ENCODE measurements at places on chromosomes 11 and 22.

- DNase-seq, result no peak
Measured at GRCh38 chr11:12716816-12717215, 42.6 kb downstream of the TEAD1 start.

GRCh38 chr11:35112056-35112845, 26.7 kb upstream of the CD44 start:
- no peak for DNase-seq

DNA sequence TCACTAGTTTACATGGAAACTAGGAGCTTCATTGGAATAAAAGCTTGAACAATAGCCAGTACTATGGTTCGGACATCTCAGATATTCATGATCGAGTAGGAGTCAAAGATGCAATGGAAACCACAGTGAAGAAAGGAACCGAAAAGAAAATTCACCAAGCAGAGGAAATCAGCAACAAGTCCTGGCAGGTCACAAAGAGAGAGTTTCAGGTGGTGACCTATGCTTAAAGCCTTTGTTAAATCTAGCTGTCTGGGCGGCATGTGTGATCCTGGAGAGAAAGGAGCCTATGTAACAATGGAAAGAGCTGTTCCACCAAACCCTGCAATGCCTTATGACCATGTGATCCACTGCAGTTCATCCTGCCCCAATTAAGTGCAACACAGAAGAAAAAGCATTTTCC, 68.9 kb upstream of the POU2AF2 start:
- no peak for DNase-seq

DNA sequence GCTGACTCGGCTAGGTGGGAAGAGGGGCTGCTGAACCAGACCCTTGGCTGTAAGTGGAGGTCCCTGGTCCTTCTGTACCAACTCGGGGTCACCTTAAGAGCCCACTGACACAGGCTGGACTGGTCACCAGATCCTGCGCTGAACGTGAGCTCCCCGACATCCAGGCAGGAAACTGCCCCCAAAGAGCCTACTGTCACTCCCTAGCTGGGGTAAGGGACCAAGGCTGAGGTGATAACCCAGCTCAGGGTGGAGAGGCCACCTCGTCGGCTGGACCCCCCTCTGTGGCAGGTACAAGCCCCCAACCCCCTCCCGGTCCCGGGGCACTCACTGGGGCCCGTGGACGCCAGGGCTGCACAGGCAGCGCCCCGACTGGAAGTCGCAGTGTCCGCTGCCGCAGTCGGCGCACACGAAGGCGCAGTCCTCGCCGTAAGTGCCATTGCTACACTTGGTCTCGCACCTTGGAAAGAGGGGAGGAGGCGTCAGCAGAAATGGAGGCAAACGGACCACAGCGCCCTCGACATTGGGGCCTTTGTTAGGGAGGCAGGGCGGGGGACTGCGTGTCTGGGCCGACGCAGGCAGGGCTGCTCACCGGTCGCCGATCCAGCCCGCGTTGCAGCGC, 7.4 kb downstream of the SCARF2 start:
- DNase-seq, result no peak

DNA sequence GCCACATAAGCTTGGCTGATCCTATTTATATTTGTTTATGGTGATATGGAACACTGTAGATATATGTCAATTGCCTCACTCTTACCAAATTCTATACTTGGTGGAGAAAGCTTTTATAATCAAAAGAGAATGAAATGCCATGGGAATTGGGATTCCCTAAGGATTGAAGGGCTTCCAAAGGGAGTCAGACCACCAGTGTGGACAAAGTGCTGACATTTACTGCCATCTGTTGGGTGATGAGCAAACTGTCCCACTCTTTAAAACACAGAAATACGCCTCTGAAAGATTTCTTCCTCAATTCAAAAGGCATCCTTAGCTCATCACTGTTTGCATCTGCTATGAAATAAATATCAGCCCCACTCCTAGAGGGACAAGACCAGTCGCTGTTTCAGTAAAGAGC, 7.1 kb downstream of the SLC1A2 start:
- no peak for DNase-seq

DNA sequence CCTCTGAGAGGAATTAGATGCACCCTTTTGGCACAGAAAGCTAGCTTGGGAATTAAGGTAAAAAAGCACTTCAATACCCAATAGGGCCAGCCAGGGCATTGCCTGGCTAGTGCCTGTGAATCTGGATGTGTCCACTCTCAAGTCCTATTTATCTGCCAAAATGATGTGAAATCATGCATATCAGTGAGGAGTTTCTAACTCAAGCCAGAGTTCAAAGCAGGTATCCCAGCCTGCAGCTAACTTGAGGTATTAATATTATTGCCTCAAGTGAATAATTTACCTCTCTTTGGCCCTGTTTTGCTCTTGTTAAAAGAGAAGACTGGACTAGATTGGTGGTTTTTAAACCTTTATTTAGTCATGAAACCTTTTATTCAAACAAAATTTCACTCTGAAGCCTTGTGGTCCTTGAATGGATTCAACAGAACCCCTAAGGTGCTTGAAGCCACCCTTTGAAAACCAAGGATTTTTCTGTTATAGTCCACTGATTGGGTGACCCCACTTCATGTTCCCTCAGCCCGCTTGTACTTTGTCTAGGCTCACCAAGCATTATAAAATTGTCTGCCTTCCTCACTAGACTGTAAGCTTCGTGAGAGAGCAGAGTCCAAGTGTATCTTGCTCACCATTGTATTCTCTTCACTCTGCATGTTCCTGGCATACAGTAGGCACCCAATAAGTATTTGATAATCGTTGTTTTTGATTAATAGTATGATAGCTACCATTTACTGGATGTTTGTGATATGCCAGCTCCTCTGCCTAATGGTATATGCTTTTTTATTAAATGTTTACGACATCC, 4.5 kb downstream of the RNF121 start:
- DNase-seq, result no peak

DNA sequence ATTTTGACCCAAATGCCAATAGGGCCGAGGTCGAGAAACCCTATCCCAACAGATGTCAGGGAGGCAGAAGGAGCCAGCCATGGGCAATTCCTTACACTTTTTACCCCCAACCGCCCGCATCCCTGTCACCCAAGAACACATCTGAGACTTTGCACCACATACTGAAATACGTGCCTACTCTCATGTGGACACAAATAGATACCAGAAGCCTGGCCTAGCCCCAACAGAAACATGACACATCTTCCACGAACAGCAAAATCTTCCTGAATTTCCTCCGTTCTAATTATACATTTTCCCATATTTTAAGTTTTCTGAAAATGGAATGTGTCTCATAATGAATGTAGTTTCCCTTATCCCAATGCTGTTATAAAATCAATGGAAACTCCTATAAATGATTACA, 64.7 kb downstream of the SLC1A2 start:
- DNase-seq, result no peak

DNA sequence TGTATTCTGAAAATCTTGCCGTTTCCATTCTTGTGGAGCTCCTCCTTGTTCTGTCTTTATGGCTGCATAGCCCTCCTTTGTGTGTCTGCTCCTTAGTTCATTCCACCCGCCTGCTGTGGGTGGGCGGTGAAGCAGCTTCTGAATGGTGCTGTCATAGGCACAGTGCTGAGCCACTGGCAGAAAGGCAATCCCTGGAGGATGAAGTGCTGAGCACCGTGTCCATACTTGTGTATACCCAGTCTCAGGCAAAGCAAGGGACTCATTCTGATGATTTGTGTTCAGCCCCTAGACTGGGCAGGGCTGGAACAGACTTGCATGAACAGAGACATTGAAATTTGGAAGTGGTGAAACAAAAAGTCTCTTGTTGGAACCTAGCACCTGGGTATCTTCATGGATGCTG, 134.9 kb downstream of the MYO18B start:
- DNase-seq, result no peak

- DNase-seq, result peak; percentile 58
Measured at GRCh38 chr11:59144579-59145345, 2.1 kb downstream of the FAM111A start.

- DNase-seq, result no peak
Measured at GRCh38 chr11:31873124-31873523, 62.0 kb upstream of the PAX6 start.

- no peak for DNase-seq
Measured at GRCh38 chr22:24996420-24996952, 44.0 kb downstream of the KIAA1671 start.

DNA sequence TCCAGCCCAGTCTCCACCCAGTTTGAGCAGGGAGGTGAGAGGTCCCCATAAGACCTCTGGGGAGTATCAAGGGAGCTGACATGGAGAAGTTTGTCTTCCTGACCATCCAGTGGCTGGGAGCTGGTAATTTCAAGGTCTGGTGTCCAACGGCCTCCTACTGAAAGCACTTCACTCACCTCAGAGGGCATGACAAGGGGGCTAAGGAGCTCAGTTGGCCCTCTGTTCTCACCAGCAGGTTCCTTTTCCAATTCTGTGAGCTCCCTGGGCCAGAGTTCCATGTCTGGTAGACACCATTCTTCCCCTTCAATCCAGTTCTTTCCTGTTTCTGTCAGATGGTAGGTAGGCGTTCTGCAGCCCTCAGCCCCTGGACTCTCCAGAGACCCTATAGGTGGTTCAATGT, 3.1 kb downstream of the SELENOH start:
- DNase-seq, result no peak

- DNase-seq, result no peak
Measured at GRCh38 chr22:19845054-19845722, 9.5 kb downstream of the GNB1L start.

- no peak for DNase-seq
Measured at GRCh38 chr11:26976389-26976788, 17.5 kb upstream of the FIBIN start.

DNA sequence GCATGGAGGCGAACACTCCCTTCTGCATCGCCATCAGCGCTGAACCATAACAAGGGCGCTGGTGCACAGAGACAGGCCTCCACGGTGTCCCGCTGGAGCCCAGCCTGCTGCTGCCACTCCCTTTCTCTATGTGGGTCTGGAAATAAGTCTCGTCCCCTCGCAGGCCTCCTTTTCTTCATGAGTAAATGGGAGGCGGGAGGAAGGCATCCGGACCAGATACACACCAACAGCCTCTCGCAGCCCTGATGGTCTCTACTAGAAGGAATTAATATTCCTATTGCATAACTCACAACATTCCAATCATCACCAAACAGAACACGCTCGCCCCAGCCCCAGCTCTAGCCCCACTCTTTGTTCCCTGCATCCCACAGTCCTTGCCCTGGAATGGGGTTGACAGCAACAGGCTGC, 14.9 kb downstream of the RASD2 start:
- DNase-seq, result no peak

DNA sequence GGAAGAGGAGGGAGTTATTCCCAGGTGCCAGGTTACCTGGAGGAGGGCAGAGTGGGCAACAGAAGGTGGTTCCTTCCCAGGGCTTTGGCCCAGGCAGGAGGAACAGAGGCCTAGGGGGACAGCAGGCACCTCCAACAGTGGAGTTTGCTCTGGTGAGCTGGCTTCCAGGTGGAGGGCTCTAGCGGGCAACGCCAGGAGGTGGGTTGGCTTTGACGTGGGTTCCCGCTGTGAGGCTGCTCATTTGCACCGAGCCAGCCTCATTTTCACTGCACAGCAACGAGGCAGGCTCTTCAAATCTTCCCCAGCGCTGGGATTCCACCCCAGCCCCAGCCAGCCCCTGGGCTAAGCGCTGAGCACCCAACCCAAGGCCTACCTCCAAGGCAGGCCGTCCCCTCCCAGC, 8.1 kb downstream of the IGSF9B start:
- DNase-seq, result no peak

DNA sequence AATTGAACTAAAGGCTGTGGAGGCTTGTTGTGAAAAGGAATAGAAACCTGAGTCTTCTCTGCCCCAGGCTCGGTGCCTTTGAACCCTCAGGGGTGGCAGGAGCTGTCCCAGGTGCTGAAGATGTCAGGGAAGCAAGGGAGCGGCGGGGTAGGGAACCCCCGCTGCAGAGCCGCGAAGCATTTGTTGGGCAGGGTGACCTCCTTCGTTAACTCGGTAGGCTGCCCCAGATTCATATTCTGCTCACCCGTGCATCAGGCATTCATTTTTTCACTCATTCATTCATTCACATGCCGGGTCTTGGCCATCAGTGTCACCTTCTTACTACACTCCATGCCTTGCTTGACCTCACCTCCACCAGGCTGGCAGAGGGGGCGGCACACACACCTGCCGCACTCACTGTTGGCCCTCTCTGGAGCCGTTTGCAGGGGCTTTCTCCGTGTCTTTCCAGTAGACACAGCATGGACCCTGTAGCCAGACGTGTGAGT, 618.9 kb downstream of the BRD1 start:
- DNase-seq, result no peak

GRCh38 chr11:57274904-57275498, 38.0 kb upstream of the APLNR start:
- no peak for DNase-seq

GRCh38 chr11:13166036-13166435, 111.6 kb upstream of the BMAL1 start:
- DNase-seq, result no peak

- DNase-seq, result no peak
Measured at GRCh38 chr11:18264677-18265555, 1.1 kb upstream of the SAA1 start.

Data from activated CD4-positive, alpha-beta T cell treated with anti-CD3 and anti-CD28 coated beads, Interleukin-2, amount 50 U/mL, for 1 hour (primary cell).